Cortex of kidney (tissue), 1 donor: ENCODE measurements at places on chromosomes 11 and 22.

DNA sequence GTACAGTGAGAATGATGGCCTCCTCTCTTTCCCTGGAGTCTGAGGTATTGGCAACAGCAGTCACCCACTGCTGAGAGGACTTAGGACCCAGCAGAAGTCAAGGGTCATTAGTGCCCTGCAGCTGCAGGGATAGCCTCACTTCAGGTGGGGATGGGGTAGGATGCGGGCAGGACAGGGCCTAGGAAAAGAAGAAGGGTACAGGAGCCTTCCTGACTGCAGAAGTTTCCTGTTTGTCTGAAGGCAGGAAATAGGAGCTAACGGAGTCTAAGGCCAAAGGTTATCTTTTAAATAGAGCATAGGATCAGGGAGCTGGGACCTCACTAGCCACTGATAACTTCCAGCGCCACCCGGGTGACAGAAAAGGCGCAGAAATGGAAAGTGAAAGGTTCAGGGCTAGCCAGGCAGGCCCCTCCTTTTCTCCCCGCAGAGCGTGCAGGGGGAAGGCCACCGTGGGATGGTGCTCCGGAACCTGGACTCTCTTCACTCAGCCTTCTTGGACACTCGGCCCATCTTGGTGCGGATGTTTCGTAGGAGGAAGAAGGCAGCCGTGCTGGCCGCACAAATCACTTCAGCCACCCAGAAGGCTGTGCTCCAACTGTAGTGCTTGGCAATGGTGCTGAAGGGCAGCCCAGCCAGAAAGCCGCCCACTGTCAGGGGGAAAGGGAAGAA, 6.0 kb downstream of the TRAPPC4 start:
- DNase-seq = no peak

DNA sequence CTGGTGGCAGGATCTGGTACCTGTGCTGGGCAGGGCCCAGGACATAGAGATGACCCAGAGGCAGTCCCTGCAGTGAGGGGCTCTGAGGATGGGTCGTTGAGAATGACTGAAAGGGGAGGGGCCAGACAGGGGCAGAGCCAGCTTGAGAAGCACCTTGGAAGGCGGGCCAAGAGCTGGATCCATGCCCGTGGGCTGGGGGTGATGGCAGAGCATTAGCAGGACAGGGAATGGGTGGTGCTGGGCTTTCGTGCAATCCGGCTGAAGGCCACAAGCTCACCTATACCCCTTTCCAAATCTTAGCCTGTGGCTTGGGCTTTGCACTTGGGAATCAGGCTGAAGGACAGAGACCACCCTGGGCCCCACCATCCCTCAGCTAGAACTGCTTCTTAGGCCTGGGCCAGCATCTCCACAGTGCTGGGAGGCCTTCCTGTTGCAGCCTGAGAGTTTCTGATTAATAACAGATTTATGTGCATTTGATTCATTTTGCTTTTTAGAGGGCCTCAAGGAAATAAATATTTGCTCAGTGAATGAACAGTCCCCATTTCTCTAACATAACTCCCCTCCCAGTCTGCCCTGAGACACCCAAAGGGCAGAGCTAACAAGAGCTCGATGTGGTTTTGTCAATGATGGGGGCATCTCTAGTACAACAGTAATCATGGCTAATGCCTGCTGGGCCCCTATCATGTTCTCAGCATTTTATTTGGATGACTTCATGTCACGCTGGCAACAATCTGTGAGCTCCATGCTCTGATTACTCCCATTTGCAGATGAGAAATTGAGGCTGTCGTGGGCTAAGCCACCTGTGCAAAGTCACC, 39.3 kb downstream of the RIBC2 start:
- DNase-seq = no peak

- DNase-seq = no peak
Measured at GRCh38 chr22:17965538-17966402, 58.6 kb downstream of the MICAL3 start.

- DNase-seq = no peak
Measured at GRCh38 chr11:2378527-2379210, 1.6 kb downstream of the CD81 start.
